ENCODE measurements at places on chromosomes 5 and 9.

- no peak for DNase-seq
These were observed 152.3 kb upstream of the KLF9 start for GRCh38 chr9:70566751-70567150.

DNA sequence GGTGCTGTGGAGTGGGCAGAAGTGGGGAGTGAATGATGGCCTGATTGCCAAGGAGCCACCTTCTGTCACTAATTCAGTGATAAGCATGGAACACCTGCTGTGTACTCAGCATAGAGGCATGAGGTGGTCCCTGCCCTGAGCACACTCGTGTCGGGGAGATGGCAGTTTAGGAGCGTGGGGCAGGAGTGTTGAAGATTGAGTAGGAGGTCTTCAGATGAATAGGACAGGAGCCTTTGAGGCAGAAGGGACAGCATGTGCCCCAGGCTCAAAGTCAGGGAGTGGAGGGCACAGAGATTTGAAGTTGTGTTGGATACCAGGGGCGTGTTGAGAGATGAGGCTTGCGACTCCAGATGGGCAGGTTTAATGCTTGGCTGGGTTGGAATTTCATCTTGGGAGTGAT is 55.0 kb downstream of the ZNF618 start:
- DNase-seq: no peak

DNA sequence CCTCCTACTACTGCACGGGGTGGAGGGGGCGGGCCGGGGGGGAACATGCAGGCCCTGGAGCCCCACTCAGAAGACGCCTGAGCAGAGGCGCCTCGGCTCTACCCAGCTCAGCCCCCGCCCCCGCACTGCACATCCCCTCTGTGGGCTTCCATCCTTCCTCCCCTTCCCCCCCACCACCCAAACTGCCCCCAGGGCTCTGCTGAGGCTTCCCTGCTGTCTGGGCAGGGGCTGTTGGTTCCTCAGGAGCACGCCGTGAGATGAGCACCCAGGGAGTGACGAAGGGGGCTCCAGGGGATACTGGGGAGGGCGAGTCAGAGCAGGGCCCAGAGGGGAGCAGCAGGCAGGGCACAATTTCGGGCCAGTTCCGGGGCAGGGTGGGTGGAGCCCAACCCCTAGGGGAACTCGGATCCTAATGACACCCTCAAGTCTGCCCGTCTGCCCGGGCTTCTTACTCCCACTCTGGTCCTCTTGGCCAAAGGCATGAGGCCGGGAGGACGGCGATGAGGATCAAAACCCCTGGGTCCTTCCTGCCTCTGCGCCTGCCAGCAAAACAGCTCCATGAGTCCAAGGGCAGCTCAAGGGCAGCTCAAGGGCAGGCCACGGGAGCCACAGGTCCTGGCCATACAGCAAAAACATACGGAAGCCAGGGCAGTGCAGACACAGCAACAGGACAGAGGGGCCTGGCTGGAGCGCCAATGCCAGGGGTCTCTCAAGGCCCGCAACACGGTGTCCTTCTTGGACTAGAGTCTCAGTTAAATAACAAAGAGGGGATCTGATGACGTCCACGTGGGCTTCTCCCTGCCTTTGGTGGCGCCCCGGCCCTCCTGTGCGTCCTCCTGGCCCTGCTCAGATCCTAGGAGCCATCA is 200.9 kb downstream of the AUH start:
- no peak for DNase-seq

- DNase-seq: no peak
These were observed 31.9 kb downstream of the CCDC125 start for GRCh38 chr5:69300537-69301203.

DNA sequence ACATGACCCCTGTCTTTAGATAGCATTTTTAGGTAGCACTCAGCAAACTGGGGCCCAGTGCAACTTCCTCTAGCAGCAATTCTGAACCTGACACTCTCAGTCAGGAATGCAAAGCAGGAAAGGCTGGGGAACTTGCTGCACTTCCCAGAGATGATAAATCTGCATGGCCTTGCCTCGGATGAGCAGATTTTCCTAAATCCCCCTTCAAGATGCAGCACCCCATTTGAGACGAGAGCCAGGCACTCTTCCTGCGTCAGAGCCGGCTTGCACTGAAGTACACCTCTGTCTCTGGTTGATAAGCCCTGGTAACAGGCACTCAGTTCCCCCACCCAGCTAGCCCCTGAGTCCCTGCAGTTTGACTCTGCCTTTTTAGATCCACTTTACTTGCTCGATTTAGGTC is 296.7 kb upstream of the PANK3 start:
- no peak for DNase-seq

GRCh38 chr5:103035701-103036100 is 84.2 kb downstream of the GIN1 start:
- DNase-seq: no peak

GRCh38 chr5:174607916-174608315 is 116.5 kb upstream of the MSX2 start:
- DNase-seq: no peak

- DNase-seq: no peak
These were observed 980 bp downstream of the CCNO start for GRCh38 chr5:55232271-55232984.

DNA sequence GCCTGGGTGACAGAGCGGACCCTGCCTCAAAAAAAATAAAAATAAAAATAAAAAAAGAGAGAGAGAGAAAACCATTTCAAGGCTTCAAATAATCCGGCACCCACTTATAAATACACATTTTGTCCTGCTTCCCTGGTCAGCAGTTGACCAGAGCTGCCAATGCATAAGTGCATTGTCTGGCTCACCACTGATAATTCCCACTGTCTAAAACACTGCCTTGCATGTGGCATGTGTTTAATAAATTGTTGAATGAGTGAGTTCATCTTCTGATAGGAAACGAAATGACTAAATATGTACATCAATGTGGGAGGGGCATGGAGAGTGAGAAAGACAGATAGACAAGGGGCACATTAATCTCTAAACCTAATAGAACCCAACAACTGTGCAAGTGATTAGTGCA is 42.9 kb downstream of the MEGF10 start:
- no peak for DNase-seq

DNA sequence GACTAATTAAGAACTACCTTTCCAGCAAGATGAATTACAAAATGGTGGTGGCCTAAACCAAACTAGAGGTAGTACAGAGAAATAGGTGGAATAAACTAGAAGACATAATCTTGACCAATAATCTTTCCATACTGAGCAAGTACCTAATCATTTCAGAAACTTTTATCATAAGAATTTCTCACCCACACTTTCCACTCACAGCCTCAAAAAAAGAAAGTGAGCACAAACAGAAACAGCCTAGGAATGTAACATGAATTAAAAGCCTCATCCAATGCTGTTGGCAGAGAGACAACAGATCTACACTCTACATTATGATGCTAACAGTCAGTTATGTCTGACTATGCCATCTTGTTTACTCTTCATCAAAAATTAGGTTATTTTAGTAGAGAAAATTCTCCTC is 1.3 kb downstream of the RNF38 start:
- DNase-seq: no peak

DNA sequence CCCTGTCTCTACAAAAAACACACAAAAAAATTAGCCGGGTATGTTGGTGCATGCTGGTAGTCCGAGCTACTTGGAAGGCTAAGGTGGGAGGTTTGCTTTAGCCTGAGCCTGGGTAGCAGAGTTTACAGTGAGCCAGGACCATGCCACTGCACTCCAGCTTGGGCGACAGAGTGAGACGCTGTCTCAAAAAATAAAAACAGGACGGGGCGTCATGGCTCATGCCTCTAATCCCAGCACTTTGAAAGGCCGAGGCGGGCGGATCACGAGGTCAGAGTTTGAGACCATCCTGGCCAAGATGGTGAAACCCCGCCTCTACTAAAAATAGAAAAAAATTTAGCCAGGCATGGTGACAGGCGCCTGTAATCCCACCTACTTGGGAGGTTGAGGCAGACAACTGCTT is 40.3 kb downstream of the UBE2D2 start:
- DNase-seq: no peak

GRCh38 chr5:67878933-67879332 is 336.6 kb upstream of the PIK3R1 start:
- no peak for DNase-seq

All from stimulated activated CD4-positive, alpha-beta T cell treated with anti-CD3 and anti-CD28 coated beads, Interleukin-4, amount 100 ng/mL, for 24 hours (primary cell).